ENCODE measurements at places on chromosomes 2 and 18.

- no peak for DNase-seq
Measured at GRCh38 chr2:38698467-38699003, 32.6 kb downstream of the GALM start.

DNA sequence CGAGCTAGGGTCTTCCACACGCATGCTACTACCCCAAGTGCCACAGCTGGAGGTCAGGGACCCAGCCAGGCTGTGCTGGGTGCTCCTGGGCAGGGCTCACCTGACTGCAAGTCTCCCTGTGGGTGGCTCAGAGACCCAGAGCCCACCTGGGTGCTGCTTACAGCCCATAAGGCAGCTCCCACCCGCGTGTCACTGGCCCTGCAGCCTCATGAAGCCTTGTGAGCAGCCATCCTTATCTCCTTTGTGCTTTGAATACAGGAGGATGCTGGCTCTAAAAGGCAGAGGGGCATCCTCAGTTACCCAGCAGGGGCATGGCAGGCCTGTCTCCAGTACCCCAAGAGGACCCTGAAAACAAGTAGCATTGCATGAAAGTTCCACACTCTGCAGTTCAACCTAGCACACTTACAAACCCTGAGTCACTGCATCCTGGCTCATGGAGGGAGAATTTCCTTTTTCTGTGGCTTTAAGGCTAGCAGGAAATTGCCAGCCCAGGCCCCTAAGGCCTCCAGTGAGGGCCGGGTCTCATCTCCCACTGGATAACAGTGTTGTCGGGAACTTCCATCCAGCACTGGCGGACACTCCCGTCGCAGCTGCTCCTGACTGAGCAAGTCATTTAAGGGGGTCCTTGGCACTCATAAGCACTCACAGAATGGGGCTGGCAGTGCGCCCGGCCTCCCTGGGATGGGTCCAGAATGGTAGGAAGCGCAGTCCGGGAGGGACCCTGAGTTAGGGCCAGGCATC, 137.1 kb downstream of the RPIA start:
- DNase-seq: no peak

GRCh38 chr2:218822622-218823021, 9.0 kb downstream of the PRKAG3 start:
- DNase-seq: no peak

- no peak for DNase-seq
Measured at GRCh38 chr18:21123290-21123926, 11.8 kb upstream of the ROCK1 start.

- DNase-seq: no peak
Measured at GRCh38 chr2:170878066-170878465, 51.0 kb upstream of the GORASP2 start.
